Hepatic stellate cell (primary cell): ENCODE measurements at places on chromosomes 7 and 10.

- DNase-seq, result no peak
Observed at GRCh38 chr7:158388928-158389327, 198.7 kb downstream of the PTPRN2 start.

DNA sequence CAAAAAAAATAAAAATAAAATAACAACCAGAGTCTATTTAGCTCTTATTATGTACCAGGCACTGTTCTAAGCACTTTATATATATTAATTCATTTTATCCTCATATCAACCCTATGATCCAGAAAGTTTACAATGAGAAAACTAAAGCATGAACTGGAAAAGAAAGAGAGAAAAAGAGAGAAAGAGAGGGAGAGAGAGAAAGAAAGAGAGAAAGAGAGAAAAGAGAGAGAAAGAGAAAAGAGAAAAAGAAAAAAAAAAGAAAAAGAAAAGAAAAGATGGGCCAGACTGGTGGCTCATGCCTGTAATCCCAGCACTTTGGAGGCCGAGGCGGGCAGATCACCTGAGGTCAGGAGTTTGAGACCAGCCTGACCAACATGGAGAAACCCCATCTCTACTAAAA, 9.9 kb downstream of the ARMH3 start:
- DNase-seq, result no peak

DNA sequence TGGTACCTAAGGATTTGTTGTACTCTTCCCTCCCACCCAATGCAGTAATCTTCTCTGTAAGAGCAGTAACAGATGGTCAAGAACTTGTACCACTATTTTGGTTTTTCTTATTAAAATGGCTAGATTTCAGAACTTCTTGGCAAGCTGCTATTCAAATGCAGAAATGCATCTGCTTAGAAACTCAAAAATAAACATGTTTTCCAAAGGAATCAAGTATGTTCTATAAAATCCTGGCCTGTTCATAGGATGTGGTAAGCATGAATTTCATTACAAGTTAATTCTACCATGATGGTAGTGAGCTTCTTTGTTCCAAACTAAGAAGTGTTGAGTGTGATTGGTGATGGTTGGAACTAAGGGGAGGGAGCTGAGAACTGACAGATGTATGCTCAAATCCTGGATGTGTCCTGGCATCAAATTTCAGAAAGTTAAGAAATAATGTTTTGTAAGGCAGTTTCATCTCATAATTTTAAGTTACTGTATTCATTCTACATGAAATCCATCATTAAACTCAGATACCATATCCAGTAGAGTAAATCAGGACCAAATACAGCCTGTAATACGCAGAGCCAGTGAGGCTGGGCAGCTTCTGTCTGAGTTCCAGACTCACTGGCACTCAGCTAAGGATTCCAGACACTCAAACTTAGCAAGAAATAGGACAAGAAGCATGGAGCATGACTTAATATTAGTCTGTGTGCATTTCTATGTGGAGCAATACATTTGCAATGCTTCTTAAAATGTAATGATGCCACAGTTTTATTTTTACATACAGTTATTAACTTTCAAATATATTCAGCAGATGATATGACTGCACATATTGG, 119.6 kb downstream of the TES start:
- no peak for DNase-seq

DNA sequence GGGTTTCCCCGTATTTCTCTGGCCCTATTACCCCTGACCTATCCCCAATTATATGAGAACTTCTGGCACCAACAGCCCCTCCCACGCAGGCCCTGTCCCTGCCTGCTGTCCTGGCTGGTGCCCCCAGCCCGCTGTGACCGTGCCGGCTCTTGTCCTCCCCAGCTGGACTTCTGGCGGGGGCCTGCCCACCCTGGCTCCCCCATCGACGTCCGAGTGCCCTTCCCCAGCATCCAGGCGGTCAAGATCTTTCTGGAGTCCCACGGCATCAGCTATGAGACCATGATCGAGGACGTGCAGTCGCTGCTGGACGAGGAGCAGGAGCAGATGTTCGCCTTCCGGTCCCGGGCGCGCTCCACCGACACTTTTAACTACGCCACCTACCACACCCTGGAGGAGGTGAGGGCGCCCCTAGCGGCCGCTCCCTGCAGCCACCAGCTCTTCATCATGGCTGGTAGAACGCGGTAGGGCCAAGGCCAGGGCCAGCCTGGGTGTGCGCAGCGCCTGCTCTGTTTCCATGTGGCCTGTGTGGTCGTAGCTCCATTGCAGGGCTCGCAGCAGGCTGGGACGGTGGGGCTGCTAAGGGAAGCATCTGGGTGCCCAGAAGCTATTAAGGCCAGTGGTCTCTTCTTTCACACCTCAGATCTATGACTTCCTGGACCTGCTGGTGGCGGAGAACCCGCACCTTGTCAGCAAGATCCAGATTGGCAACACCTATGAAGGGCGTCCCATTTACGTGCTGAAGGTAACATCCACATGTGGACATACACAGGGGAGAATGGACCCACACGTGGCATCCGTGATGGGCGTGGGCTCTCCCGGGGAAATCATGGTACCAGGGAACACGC, 1.4 kb downstream of the CPA1 start:
- no peak for DNase-seq

- no peak for DNase-seq
Observed at GRCh38 chr7:43004082-43004481, 71.9 kb downstream of the MRPL32 start.

DNA sequence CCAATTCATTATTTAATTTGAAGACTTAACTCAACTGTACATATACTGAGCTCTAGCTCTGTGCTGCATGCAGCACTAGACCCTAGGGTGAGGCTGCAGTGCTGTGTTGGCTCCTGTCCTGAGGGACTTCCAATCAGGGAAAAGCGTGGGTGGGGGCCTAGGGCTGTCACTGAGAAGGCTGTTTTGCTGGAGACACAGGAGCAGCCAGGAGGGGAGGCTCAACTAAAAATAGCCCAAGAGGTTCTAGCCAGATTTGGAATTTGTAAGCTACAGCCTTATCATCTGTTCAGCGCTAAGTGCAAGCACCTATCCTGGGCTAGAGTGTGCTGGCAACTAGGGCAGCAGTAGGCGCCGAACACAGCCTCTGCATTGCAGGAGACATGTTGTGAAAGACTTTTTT, 121.1 kb downstream of the VWC2 start:
- no peak for DNase-seq

- peak; percentile 60 for DNase-seq
Observed at GRCh38 chr10:59648711-59649201, 60.9 kb downstream of the SLC16A9 start.

DNA sequence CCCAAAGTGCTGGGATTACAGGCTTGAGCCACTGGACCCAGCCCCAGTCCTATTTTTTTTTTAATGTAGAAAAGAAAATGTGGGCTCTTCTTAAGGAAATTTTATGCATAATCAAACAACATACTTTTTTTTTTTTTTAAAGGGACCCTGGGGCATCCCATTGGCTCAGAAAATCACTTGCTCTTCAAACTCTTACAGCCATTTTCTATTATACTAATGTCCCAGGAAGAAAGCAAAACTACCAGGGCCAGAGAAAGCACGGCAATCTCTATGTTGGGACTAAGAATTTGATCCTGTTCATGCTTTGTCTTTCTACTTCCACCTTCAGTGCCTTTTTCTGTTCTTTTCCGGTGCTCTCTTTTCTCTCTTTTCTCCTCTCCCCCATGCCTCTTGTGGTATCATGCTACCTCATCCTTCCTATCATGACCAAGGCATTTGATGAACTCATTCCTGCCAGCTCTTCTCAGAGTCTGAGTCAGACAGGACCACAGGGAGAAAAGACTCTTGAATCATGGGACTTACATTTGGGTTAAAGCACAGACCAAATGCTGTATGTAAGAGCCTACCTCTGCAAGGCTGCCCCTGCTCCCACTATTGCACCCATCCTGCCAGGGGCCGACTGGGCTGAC, 76.4 kb upstream of the CCNY start:
- peak; percentile 87 for DNase-seq

GRCh38 chr10:57955076-57955475, 312.6 kb downstream of the IPMK start:
- no peak for DNase-seq

DNA sequence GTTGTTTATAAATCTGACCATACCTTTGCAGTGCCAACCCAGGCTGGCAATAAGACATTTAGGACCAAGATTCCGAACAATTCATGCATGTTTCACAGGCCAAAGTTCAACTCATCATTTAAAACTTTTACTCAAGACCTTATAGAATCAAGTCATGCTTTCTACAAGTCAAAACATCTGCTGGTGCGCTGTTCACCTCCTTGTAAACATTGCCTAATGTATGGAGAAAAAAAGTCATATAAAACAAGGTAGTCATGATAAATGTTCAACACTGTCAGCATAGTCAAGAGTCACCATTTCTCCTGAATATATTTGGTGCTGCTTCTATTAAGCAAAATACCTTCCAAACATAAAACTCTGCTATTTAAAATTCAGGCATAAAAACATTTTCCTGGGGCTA, 42.1 kb upstream of the AHR start:
- DNase-seq, result no peak

DNA sequence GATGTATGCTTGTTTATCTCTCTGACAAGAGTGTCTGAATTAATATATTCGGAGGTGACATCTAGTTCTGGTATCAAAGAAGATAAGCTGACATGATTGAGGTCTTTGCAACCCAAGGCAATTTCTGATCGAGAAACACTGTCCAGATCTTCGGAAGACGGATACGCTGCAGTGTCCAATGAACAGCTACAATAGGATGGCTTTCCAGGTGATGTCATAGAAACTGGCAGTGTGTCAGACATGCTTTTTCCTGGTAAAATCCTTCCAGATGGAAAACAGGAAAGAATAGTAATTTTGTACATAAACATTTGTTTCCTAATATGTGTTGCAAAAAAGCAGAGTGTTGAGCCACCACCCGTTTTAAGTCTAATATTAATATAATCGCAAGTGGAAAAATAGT, 33.4 kb downstream of the VWDE start:
- no peak for DNase-seq

- DNase-seq, result no peak
Observed at GRCh38 chr10:124447751-124448466, 1.9 kb downstream of the NKX1-2 start.

- DNase-seq, result no peak
Observed at GRCh38 chr7:158348446-158348845, 239.2 kb downstream of the PTPRN2 start.

DNA sequence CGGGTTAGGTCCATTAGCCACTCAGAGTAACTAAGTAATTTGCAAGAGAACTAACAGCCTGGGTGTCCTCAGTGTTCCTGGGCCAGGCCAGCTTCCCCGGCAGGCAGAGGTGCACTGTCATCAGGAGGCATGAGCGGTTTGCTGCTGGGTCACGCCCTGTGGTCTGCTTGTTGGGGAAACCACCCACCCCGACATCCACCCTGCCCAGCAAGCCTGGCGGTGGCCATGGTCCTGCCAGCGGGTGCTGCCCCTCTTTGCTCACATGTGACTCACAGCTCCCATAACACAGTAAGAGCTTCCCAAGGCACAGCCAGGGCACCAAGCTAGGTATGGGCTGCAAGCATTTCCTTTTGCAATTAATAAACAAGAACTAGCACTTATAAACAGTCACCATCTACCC, 75.9 kb downstream of the RGS10 start:
- DNase-seq, result no peak

GRCh38 chr7:117250801-117251200, 72.1 kb downstream of the WNT2 start:
- peak; percentile 29 for DNase-seq

DNA sequence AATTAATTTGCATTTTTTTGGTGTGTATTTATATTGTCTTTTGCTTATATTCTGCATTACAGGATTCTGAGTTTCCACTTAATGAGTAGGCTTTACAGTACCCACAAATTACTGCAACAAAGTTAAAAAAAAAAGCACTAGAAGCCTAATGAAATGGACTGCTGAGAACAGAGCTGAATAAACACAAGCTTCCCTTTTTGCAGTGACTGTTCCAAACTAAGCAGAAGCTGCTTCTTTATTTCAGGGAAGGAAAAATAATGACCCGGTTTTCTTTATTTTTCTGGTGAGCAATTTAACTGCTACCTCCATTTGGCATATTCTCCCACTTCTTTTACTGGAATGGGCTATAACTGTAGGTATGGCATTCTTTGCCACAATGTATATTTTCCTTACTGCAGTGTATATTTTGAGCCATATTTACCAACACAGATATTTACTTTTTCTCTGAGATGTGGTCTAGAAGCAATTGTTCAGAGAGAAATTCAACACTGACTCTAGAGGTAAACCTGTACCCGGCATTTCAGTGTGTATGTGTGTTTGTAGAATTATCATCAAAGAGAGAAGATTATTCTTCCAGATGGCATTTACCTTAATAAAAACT, 56.9 kb downstream of the HDAC9 start:
- DNase-seq, result no peak

DNA sequence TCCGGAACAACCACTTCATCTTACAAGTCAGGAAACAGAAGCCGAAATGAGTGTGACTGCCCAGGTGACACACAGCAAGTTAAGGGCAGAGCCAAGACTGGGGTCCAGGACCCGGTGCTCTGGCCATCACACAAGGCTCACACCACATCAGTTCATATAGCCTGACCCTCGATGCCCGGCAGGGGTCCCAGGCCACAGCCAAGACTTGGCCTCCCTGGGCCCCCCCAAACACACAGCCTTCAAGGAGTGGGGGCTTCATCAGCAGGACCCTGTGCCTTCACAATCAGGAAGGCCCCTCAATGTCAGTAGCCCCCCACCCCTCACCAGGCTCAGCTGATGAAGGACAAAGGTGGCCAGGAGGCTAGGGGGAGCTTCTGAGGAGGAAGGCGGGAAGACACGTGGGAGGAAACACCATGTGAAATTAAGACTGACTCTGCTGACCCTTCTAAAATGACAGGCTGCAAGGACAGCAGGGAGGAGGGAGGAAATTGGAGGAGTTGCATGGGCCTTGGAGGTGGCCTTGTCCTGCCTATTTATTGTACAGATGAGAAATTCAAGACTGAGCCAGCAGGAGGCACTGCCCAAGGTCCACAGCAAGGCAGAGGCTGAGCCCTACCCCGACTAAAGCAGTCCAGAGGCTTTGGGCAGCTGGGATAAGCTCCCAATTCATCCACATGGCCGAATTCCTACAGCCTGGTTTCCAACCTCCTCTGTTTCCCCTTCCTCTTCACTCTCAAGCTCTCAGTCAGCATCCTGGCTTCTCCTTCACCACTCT, 216.1 kb upstream of the ZMIZ1 start:
- DNase-seq, result peak; percentile 32

DNA sequence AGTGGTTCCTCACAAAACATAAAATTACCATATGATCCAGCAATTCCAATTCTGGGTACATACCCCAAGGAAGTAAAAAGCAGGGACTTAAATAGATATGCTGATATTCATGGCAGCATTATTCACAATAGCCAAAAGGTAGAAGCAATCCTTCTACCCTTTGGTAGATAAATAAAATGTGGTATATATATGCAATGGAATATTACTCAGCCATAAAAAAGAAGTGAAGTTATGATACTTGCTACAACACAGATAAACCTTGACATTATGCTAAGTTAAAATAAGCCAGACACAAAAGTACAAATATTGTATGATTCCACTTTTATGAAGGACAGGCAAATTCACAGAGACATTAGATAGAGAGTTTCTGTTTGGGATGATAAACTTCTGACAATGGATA, 13.3 kb downstream of the JMJD1C start:
- DNase-seq, result no peak

DNA sequence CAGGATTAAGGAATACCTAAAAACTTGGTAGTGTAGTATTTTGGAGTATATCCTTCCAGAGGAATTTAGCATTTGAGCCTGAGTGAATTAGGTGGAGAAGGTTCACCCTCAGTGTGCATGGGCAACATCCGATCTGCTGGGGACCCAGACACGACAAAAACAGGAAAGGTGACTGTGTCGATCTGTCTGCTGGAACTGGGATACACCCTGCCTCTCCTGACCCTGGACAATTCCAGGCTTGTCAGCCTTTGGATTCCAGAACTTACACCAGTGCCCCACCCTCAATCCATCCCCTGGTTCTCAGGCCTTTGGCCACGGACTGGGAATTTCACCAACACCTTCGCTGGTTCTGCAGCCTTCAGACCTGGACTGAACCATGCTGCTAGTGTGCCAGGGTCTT, 41.9 kb downstream of the PTPRE start:
- DNase-seq, result no peak
